T follicular helper cell (primary cell): ENCODE measurements at places on chromosomes 12 and 14.

- DNase-seq = no peak
Observed at GRCh38 chr12:116058574-116058973, 218.9 kb downstream of the MED13L start.

DNA sequence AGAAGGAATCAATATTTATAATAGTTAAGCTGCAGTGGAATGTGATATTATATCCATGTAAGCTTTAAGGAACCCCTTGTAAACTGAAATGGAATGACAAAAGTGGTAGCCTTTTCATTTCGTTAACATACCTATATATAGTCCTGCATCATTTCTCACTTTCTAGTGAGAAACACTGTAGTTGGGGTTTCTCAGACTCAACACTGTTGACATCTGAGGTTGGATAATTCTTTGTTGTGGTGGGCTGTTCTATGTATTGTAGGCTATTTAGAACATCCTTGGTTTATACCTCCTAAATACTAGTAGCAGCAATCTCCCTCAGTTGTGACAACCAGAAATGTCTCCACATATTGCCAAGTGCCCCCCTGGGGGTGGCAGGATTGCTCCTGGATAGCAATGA is 79.1 kb downstream of the RAD52 start:
- no peak for DNase-seq

- DNase-seq = no peak
Observed at GRCh38 chr14:88535149-88535548, 19.7 kb downstream of the PTPN21 start.

DNA sequence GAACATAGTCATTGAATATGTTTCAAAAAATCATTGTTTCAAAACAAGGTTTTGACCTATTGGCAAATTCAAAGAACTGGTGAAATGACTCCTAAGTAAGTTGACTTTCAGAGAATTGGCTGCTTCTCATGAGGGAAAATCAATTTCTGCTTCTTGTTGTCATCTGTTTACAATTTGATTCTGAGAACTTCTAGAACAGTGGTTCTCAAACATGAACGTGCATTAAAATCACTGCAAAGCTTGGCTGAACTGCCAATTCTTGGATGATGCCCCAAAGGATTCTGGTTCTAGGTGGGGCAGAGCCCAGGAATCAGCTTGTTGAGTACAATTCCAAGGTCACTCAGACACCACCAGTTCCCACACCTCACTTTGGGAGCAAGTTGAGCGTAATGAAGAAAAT is 83.9 kb downstream of the ZFP36L1 start:
- no peak for DNase-seq

DNA sequence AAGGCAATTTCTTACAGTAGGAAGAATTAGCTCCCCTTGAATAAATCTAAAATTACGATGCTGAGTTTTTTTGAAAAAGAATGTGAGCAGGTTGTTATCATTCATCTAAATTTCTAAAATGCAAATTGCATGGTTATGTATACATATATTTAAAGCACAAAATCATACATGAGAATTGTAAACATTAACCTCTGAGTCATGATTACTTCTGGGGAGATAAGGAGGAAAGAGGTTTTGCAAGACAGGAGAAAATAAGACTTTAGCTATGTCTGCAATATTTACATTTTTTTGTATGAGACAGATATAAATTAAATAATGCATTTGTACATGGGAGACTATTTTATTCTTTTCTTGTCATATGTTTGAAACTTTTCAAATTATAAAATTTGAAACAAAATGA is 72.2 kb downstream of the TSPAN8 start:
- no peak for DNase-seq

DNA sequence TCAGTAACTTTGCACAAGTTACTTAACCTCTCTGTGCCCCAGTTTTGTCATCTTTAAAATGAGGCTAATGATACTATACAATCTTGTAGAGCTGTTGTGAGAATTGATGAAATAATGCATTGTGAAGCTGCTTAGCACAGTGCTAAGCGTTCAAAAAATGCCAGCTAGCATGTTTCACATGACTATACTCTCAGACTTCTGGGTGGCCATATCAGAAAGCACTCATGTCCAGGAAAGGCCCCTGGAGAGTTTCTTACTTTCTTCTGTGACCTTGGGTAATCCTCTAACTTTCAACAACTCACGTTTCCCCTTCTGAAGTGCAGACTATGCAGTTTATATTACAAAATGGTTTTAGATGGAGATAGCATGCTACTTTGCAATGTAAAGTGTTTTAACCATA is 68.1 kb downstream of the TPH2 start:
- no peak for DNase-seq

DNA sequence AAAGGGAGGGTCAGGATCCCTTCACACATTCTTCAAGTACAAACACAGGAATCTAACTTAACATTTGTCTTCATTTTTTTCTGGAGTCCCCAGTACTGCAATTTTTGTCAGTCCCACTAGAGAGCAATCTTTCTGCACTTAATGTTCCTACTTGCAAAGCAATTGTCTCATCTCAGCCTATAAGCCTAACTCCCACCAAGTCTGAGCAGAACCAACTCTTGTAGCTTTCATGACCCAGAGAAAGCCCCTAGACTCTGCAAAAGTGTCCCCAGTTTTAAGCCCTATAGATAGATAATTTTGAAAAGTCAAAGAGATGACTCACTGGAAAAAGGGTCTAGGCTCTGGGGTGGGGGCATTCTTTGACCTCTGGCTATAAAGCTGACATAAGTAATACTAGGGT is 1.8 kb upstream of the ZBTB39 start:
- DNase-seq = no peak

DNA sequence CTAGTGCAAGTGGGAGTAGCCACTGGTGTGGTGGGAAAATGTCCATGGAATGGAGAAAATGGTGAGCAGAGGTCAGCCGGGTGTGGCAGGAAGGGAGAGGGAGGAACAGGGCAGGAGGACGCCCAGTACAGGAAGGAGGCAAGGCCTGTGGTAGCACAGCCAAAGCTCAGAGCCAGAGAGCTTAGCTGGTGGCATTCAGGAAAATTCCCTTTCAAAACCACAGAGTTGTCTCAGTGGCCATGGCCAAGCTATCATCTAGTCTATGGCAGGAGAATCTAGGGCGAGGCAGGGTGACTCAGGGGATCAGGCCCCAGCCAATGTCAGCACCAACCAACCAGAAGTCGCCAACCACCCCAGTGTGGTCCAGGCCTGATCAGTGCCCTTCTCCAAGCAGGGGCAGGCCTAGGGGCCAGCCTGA is 67.7 kb upstream of the DDX11 start:
- no peak for DNase-seq

- DNase-seq = no peak
Observed at GRCh38 chr12:94500831-94501567, 41.3 kb upstream of the CEP83 start.

- DNase-seq = no peak
Observed at GRCh38 chr12:66756631-66757030, 77.8 kb upstream of the GRIP1 start.

DNA sequence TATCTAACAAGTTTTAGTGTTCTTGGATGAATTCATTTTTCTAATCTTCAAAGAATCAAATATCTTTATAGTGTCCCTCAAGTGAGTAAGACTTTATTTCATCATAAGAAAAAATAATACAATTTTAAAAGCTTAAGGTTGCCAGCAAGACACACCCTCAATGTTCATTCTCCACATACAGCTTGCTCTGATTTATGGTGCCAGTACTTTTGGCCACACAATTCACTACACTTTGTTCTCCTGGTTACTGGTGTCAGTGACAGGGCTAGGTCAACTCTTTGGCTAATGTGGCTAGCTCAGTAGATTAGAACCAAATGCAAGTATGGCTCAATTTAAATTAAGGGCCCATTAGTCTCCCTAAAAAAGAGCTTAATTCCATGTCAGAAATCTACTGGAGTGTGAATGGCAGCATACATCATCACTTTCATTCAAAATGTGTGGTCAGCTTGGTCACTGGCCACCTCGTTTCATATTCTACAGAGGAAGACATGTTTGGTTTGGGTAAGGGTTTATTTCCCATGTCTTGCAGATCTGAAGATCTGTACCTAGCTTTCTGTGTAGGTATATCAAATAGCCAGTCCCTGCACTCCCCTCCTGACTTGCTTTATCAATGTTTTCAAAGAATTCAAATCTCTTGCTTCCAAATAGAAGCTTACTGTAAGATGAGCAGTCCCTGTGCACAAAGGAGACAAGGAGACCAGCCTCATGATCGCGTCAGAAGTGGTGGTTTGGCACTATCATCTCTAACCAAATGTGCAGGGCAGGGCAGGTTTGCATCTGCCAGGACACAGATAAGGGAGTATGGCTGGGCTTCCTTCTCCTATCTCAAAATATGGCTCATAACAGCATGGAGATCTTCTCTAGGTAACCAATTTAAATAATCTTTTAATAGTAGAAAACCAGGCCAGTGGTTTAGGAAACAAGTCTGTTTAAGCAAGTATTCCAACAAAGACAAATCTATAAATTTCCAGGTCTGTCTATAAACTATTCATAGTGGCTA is 31.3 kb downstream of the HECTD4 start:
- DNase-seq = no peak

DNA sequence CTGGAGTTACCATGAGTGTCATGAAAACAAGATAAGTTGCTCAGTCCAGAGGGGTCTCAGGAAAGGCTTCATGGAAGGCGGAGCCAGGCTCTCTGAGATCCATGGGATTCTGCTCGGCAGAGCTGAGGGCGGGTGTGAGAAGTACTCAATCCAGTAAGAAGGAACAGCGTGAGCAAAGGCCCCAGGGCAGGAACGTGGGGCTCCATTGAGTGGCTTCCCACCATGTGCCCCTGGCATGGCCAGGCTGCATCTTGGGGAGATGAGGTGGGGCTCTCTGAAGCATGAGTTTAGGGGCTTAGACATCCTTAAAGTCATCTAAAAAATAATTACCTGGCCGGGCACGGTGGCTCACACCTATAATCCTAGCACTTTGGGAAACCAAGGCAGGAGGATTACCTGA is 58.0 kb downstream of the ARL6IP4 start:
- no peak for DNase-seq

DNA sequence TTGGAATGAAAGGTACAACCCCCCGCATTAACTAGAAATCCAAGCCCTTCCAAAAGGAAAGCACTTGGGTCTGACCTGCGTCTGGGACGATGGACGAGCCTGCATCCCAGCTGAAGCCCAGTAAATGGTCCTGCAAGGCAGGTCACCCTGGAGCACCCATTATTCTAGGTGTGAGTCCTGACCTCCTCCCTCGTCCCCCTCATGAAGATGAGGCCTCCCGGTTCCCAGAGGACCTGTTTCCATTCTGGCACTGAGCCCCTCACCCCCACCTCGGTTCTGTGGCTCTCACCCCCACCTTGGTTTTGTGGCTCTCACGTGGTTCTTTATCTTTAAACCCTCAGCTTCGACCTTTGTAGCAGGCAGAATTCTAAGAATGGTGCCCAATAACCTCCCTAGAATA is 7.3 kb downstream of the IFI27 start:
- no peak for DNase-seq

GRCh38 chr12:89319606-89320005 is 32.7 kb downstream of the DUSP6 start:
- DNase-seq = no peak

DNA sequence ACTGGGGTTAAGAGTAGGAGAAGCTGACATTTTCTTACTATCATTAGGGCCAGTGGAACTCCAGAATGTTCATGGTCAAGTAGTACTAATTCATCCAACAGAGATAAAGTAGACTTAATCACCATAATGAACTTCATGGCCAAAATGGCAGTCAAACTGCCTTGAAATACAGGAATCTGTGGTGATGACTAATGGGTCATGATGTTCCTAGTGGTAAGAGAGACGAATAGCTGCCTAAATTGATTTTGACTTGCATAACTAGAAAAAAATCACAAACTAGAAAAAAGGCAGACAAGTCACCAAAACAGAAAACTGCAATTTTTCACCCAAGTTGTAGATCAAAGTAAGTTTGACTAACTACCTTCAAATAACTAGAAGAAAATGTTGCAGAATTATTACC is 138.5 kb downstream of the MGAT4C start:
- no peak for DNase-seq

DNA sequence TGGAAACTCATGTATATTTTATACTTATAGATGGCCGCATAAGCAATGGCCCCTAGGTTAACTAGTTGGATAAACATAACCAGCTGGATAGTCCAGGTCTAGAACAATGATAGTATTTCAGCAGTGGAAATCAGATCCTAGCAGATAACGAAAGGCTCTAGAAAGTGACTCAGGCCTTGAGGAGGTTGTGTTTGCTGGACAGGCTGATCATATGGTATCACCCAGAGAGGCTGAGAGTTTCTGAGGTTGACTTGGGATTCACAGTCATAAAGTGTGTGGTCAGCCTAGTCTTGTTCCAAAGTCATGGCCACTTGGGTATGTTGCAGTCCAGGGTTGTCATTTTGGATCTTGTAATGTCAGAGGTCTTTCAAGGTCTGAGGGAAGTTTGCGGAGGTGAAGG is 16.8 kb downstream of the FLVCR2 start:
- no peak for DNase-seq

DNA sequence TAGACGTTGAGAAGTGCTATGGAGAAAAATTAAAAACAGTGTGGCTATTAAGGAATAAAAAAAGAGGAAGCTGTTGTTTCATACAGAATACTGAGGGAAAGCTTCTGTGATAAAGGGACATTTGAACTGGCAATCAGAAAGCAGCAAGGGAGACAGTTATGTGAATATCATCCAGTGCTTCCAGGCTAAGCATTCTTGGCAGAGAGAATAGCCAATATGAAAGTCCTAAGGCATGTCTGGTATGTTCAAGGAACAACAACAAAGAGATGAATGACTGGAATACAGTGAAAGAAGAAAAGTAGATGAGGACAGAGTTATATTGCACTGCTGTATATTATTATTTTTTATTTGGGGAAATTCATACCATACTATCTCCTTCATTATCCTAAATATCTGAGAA is 23.9 kb downstream of the SCAF11 start:
- DNase-seq = no peak

- DNase-seq = no peak
Observed at GRCh38 chr12:105454688-105455087, 124.2 kb downstream of the C12orf75 start.

- no peak for DNase-seq
Observed at GRCh38 chr12:75666939-75667334, 155.5 kb upstream of the KRR1 start.

DNA sequence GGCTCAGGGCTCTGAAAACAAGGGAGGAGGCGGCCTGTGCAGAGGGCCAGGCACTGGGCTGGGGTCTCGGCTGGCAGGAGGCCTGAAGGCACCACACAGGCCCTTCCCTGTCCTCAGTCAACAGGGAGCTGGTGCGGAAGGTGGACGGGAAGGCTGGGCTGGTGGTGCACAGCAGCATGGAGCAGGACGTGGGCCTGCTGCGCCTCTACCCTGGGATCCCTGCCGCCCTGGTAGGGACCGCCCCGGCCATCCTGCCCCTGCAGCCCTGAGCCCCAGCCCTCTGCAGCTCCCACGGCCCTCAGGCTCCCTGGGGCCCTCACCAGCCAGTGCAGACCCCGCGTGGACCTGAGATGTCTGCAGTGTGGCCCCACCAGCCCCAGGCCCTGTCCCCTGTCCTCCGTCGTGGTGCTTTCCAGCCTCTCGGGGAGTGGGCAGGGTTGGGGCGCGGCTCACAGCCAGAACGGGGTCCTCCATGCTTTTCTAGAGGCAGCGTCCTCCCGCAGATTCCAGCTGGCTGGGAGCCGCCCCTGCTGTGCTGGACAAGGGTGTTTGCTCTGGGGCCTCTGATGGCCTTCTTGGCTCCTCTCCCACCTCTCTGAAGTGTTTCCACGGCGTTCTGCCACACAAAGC is 18.1 kb downstream of the ASPG start:
- DNase-seq = no peak

- no peak for DNase-seq
Observed at GRCh38 chr12:31033146-31033545, 40.5 kb upstream of the DDX11 start.
